Large intestine (tissue), 12 donors: ENCODE measurements at places on chromosomes 16 and 17. TPM values are rescaled to one million over a fixed set of nuclear protein-coding genes. Genes with fewer than 3 reads are reported as not detected.
A peak's percentile ranks its signal among the peaks of the same experiment; 100 is the strongest.

The KIF18B gene
- polyA plus RNA-seq: 7.7 TPM

DNA sequence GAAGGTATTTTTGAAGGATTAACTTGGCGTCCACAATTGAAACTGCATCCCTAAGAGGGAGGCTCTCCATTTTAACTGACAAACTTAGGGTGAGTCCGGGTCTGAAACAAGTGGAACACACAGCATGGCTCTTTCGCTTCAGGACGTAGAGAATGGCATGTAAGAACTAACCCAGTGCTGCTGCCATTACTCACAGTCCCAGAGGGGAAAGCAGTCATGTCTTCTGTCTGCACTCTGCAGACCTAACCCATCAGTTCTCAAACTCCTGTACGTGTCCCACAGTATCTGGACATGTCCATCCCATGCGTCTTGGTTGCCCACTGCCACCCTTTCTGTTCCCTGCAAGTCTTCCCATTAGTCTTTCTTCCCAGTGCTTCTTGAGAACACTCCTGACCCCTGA is 563 bp downstream of the ST6GALNAC1 start:
- no peaks in the 10 kb centered on the region for H3K27me3 ChIP-seq
- DNase-seq: no peak
- peak overlapping the region; percentile 58 for H3K4me3 ChIP-seq
- H3K4me1 ChIP-seq: peaks cover 29% of the 10 kb centered on the region
- H3K27ac ChIP-seq: peak overlapping the region; percentile 93
- H3K36me3 ChIP-seq: no peaks in the 10 kb centered on the region

DNA sequence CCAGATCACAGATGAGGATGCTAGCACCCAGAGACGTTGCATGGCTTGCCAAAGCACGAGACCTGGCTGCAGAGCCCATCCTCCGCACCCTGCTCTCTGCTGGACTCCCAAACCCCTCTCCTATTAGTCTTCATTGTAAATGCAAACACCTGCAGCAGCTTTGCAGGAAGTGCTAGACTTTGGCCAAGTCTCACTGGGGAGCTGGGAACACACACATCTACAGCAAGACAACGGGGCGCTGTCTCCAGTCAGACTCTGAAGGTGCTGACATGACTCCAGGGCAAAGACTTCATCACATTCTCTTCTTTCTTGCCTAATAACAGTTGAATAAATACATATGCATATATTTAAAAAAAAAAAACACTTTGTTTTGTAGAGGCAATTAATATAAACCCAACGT is 43.8 kb downstream of the CYTH1 start:
- H3K27ac ChIP-seq: peak overlapping the region; percentile 82

DNA sequence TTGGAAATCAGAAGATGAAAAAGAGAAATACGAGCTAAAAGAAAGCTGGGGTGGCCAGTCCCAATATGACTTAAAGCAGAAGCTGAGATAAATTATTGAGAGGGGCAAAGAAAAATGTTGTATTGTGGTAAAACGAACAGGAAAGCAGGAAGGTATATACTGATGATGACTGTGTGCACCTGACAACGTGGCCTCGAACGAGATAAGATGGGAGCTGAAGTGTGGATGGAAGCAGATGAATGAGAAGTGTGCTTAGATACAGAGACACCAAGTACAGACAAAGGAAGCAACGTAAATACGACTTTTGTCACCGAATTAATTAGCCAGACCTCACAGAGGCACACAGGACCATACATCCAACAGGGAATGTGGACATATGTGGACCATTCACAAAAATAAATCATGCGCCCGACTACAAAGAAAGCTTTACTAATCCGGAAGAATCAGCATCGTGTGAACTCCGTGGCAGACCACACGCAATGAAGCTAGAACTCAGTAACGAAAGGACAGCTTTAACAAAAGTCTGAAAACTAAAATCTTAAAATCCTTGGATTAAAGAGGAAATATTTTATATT is 218.7 kb downstream of the RPTOR start:
- no peaks in the 10 kb centered on the region for H3K27me3 ChIP-seq
- H3K36me3 ChIP-seq: peaks cover 3% of the 10 kb centered on the region
- no peak for DNase-seq
- H3K4me3 ChIP-seq: no peak overlapping the region
- no peak overlapping the region for H3K27ac ChIP-seq

DNA sequence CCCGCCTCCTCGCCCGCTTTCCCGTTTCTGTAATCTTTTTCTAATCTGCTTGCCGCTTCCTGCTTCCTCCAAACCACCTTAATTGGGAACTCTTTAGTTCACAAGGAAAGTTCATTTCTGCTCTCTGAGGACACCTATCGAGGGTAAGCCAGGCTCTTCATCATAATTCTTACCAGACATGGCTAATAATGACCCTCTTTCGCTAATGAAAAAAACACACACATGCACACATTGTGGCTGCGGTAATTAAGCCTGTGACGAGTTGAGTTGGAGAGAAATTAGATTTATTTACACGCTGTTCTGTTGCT is 100.6 kb downstream of the ZNF423 start:
- H3K4me3 ChIP-seq: peak overlapping the region; percentile 41
- no peaks in the 10 kb centered on the region for H3K36me3 ChIP-seq
- peaks cover 22% of the 10 kb centered on the region for H3K4me1 ChIP-seq
- peak; percentile 76 for DNase-seq

GRCh38 chr16:79517156-79517555 is 83.4 kb downstream of the MAF start:
- no peaks in the 10 kb centered on the region for H3K4me1 ChIP-seq
- H3K36me3 ChIP-seq: no peaks in the 10 kb centered on the region
- no peak overlapping the region for H3K27ac ChIP-seq
- DNase-seq: no peak
- H3K27me3 ChIP-seq: no peaks in the 10 kb centered on the region
- no peak overlapping the region for H3K4me3 ChIP-seq

- peak overlapping the region; percentile 19 for H3K4me3 ChIP-seq
- H3K27me3 ChIP-seq: peaks cover 22% of the 10 kb centered on the region
- DNase-seq: no peak
- H3K36me3 ChIP-seq: peaks cover 6% of the 10 kb centered on the region
- H3K4me1 ChIP-seq: peaks cover 21% of the 10 kb centered on the region
These were observed 1.0 kb downstream of the HSD11B2 start for GRCh38 chr16:67431775-67432505.
